HTR-8/SVneo (cell line): ENCODE measurements at places on chromosomes 6 and 20.

GRCh38 chr20:58646257-58646656, 4.8 kb upstream of the STX16 start:
- no peak for DNase-seq

DNA sequence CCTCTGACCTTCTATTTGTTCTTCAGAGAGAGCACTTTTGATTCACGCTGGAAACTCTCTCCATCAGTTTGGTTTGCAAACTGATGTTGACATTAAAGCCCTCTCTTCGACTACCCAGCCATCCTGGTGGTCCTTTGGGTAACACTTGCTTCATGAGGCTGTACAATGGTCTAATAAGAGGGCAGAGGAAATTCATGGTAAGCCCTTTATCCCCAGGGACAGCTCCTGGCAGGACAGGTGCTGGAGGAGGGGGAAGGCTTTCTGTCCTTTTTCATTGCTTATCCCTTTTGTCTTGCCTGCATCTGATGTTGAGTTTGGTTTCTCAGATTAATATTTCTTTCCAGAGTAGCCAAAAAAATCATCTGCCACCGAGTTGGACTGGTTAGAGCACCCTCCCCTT, 52.1 kb upstream of the CD93 start:
- no peak for DNase-seq

DNA sequence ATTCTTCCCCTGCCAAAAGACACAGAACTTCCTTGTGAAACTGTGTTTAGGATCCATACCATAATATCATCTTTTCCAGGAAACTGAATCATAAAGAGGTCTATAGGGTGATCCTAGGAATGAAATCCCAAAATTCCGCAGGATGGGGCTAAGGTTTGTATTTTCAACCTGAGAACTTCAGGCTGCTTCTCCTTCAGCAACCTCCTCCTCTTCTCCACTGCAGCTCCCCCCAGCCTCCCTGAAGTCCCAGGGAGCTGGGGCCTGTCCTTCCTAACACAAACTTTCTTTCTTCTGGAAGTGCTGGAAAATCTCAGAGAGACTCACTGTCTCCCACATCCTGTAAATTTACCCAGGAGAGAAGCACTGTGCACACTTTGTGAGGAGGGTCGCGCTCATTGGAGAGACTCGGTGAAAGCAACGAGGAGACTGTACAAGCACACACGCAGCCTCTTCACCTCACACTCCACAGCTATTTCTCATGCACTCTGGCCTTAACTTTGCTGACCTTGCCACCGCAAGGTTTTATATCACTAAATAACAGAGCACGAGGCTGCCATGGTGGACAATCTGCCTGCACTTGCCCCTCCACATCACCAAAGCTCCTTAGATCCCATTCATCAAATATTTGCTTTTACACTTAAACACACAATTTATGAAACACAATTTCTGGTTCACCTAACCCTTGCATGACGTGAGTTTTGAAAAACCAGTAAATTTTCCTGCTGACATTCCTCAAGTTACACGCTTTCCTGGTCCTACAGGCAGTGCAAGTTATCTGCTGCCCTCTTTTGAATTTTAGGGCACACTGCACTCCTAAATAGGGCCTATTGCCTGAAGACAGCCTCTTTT, 14.3 kb downstream of the ID4 start:
- DNase-seq: peak; percentile 79

DNA sequence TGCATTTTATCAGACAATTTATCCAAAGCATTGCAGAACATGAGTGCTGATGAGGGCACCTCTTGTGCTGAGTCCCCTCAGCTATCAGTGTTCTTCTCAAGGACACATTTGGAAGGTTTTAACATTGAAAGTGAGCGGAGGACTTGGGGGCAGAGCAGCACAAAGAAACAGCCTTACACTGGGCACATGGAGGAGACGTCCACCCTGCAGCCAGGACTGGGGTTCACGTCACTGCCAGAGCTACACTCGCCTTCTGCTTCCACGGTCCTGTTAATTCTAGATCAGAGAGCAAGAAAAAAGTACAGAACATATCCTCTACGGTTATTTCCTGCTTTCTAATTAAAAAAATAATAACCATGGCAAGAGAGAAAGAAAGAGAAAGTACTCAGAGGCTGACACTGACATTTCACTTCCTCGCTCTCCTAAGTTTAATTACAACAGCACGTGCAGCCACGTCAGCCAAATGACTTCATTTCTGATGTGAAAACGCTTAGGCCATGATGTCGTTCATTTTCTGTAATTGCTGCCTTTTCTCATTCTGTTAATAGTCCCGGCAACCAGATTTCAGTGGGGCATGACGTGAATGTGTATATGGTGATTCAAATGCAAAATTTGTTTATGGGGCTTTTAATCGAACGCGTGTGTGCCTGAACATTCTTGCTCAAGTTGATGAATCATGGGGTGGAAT, 5.1 kb downstream of the PRND start:
- no peak for DNase-seq

GRCh38 chr6:137370871-137371633, 123.1 kb downstream of the OLIG3 start:
- DNase-seq: no peak

- DNase-seq: no peak
Measured at GRCh38 chr6:16747232-16748024, 13.8 kb downstream of the ATXN1 start.

DNA sequence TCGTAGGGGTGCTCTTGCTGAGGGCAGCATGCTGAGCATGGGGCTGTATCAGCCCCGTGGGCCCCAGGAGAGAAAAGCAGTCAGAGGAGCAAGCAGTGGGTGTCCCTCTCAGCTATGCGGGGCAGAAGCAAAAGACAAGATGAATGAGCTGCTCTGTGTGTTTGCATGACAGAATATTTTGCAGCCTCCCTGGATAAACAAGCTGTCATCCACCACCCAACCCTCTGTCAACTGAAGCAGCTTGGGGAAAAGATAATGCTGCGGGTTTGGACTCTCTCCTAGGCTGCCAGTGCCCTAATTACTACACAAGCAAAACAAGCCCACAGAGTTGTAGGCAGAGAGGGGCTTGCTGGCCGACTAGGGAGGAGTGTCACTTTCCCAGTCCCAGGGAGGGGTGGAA, 82.3 kb upstream of the PTPRT start:
- no peak for DNase-seq

- DNase-seq: no peak
Measured at GRCh38 chr6:70073637-70074036, 207.3 kb downstream of the COL19A1 start.

GRCh38 chr20:15162079-15162647, 824.8 kb upstream of the FLRT3 start:
- DNase-seq: no peak

DNA sequence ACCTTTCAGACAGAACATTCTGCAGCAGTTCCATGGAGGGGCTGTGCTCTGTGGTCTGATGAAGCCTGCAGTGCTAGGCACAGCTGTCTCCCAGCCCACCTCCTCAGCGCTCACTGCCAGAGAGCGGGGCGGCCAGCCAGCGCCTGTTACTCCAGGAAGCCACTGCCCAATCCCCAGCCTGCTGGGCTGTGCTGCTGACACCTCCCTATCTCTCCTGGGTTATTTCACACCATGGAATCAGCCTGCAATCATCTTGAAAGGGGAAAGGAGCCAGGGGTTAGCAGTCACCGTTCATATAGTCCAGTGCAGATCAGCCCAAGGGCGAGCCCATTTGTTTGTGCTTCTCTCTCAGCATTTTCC, 46.3 kb upstream of the NHSL1 start:
- no peak for DNase-seq
